NCI-H2171 (cell line): ENCODE measurements at places on chromosomes 5 and 9.

DNA sequence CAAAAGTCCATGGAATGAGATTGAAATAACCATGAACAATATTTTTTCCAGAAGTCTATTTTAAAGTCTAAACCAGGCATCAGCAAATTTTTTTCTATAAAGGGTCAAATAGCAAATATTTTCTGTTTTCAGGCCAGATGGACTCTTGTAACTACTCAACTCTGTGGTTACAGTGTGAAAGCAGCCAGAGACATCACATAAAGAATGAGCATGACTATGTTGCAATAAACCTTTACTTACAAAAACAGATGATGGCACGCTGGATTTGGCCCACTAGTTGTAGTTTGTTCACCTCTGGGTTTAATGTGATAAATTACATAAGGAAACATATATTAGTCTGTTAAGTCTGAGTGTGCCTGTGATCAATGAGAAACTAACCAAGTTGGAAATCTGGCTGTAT is 319.2 kb downstream of the TRPM3 start:
- no peak for DNase-seq

DNA sequence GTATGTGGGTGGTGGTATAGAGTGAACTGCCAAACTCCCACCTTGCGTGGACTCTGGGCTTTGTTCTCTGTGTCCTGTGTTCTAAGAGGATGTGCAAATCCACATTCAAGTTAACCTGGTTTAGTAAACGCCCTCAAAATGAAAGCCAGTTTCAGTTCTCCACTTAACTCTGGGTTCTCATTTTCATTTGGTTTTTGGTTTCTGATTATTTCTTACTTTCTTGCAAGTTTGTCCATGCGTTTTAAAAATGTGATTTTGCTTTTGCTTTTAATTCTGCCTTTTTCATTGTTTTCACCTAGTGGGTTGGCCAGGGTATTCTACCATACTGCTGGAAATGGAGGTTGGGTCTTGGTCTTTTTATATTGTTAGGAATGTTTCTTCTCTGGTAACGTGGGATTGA is 38.2 kb downstream of the GALNT10 start:
- DNase-seq: no peak

DNA sequence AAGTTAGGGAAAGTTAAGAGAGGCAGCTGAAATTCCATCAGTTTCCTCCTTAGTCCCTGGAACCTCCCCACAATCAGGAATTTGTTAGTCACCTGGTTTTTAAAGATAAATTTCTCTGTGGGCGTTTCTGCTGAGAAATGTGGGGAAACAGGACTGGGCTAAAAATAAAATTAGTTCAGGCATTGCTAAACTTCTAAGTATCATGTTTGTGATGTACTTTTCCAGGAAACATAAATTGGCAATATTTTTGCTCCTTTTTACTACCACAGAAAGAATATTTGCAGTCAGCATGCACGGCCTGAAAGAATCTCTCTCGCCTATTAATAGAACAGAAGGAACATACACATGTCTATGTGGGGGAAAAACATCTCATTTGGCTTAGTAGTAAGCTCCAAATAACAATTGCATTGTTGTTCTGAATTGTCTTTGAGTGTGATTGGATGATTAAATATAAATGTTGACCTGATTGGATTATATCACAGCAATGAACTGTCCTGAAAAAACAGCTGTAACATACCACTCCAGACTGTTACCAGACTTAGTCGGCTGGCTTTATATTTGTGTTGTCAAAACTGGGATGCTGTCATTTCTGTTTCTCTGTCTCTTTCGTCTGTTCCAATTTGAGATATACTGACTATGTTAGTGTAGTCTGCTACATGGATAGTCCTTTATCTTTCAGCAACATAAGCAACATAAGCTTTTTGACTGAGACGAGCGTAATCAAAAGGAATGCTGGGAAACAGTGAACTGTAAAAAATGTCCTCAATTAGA is 12.9 kb downstream of the TJP2 start:
- no peak for DNase-seq

- no peak for DNase-seq
These were observed 97.3 kb upstream of the HMHB1 start for GRCh38 chr5:143714629-143715028.

- DNase-seq: no peak
These were observed 1.2 kb downstream of the SMC5 start for GRCh38 chr9:70260007-70260443.

- DNase-seq: no peak
These were observed 21.1 kb upstream of the LVRN start for GRCh38 chr5:115941051-115941675.
